ENCODE measurements at places on chromosomes 1 and 21. TPM values are rescaled to one million over a fixed set of nuclear protein-coding genes. Genes with fewer than 3 reads are reported as not detected.

The HSPB7 gene
- total RNA-seq: not detected

The KAZN gene
- 0.89 TPM for total RNA-seq

DNA sequence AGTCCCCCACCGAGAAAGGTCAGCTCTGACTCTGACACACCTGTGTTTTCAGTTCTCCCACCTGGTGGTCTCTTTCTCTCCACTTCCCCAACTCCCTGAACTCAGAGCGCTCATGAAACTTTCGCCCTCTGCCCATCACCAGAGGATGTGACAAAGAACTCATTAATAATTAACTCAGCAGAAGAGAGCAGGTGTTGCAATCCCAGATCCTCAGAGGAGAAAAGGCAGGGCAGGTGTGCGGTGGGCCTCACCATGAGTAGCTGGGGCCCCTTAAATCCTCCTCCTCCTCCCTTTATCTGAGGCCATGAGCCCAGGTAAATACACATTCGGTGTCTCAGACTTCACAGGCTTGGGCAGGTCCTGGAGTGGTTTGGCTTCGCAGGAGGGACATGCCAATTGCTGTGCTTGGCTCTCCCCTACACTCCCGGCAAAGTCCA, 1.7 kb upstream of the LAMB3 start:
- H3K27me3 ChIP-seq: no peaks in the 10 kb centered on the region
- peak overlapping the region; percentile 39 for H3K27ac ChIP-seq
- H3K4me1 ChIP-seq: peaks cover 51% of the 10 kb centered on the region
- H3K4me3 ChIP-seq: no peak overlapping the region
- H3K36me3 ChIP-seq: no peaks in the 10 kb centered on the region
- no peak for DNase-seq

The HFM1 gene
- not detected for total RNA-seq

DNA sequence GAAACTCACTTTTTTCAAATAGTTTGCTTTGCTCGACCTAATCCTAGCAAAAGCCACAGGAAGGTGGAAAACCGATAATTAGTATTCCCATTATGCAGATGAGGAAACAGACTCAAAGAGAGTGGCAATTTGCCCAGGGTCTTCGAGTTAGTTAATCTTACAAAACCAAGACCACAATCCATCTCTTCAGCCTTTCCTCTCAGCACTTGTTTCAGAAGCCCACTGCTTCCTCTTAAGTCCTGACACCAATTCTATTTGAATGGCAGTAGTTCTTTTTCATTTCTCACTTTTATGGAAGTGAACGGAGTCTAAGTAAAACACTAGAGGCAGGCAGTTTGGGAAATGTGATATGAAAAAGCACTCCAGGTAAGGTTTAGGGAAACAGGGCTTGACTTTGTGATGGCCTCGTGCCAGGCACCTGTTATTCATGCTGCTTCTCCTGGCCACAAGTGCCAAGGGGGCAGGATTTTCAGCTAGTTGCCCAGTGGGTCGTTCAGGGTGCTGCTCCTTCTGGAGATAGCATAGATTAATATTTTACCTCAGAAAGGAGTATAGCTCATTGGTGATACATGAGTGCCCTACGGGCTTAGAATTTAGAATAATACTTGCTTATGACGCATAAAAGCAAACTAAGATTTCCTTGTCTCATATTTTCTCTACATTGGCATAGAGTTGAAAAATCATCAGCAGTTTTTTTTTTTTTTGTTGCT, 76.6 kb upstream of the NRIP1 start:
- DNase-seq: no peak
- no peak overlapping the region for H3K27ac ChIP-seq
- H3K4me1 ChIP-seq: no peaks in the 10 kb centered on the region
- H3K4me3 ChIP-seq: no peak overlapping the region

DNA sequence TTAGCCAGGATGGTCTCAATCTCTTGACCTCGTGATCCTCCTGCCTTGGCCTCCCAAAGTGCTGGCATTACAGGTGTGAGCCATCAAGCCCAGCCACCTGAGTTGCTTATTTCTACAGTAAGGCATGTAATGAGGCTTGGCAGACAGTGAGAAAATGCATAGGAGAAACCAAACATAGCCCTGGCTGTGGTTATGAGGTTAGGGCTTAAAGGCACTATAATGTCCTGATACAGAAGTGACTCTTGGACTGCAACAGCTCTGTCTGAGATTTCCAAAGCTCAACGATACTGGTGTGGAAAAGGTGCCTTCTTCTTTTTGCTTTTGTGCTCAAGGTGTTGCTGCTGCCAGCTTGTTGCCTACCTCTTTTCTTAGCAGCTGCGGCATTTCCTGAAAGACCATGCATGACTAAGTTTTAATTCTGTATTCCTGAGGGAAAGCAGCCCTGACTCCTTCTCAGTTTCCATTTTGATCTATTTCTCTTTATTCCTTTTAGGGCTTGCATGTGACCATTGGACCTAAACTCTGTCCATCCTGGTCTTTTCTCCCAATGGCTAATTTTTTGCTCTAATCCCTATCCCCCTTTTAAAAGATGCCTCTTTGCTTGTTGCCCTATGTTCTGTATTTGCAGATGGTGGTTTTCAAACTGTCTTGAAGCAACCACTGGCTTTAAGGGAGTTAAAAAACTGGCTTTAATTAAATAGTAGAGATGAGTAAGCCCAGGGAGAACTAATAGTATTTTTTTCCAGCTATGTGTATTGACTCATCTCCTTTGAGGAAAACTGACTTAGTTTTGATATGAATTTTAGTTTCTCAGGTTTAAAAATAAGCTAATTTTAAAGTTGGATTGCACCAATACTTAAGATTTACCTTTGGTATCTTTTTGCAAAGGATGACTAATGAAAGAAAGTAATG, 70.3 kb downstream of the KIF1B start:
- no peak overlapping the region for H3K27ac ChIP-seq
- H3K4me1 ChIP-seq: peaks cover 30% of the 10 kb centered on the region
- H3K36me3 ChIP-seq: peaks cover 19% of the 10 kb centered on the region

GRCh38 chr21:42593007-42593814, 60.2 kb upstream of the PDE9A start:
- no peak overlapping the region for H3K4me3 ChIP-seq
- no peak overlapping the region for H3K27ac ChIP-seq
- DNase-seq: peak; percentile 87
- H3K36me3 ChIP-seq: no peaks in the 10 kb centered on the region

GRCh38 chr1:203263496-203263895, 34.0 kb upstream of the CHIT1 start:
- H3K27ac ChIP-seq: no peak overlapping the region
- no peak for DNase-seq
- no peak overlapping the region for H3K4me3 ChIP-seq
- H3K4me1 ChIP-seq: peaks cover 9% of the 10 kb centered on the region
- H3K27me3 ChIP-seq: no peaks in the 10 kb centered on the region
